AG08396 (cell line): ENCODE measurements at places on chromosomes 4 and X.
A peak's percentile ranks its signal among the peaks of the same experiment; 100 is the strongest.

- DNase-seq = peak; percentile 69
Measured at GRCh38 chr4:7073526-7074390, 5.9 kb upstream of the GRPEL1 start.

DNA sequence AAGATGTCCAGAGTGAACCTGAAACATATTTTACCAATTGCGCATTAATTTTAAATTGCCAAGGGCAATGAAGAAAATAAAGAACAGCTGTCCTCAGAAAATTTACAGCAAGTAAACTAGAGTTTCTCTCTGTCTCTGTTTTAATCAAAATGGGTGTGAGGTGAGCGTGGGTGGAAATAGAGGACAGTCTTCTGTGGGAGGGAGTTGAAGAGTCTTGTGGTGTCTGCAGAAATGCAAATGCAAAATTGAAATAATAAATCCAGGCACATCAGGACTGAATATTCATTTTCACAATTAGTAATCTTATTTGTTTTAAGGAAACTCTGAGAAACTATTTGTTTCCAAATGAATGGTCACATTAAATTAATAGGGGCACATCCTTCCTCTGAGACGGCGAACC lies 192.0 kb downstream of the ARHGAP10 start:
- DNase-seq = no peak

DNA sequence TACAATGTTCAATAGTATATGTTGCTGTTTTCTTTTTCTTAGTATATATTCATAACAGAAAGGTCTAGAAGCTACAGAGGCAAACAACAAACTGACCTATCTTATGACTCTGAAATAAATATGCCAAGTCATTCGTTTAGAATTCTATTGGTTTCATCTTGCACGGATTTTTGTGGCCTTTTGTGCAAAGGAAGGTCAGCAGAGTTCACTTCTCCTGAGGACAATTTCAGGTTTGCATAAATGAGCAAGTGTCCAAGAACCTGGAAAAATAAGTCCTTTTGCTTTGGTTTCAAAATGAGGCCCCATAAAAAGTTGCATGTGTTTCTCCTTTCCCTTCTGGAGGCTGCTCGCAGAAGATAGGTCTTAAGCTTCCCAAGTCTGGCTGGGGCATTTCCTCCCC lies 156.9 kb downstream of the APBB2 start:
- no peak for DNase-seq

- DNase-seq = peak; percentile 66
Measured at GRCh38 chrX:154526901-154527675, 11.1 kb upstream of the FAM3A start.

DNA sequence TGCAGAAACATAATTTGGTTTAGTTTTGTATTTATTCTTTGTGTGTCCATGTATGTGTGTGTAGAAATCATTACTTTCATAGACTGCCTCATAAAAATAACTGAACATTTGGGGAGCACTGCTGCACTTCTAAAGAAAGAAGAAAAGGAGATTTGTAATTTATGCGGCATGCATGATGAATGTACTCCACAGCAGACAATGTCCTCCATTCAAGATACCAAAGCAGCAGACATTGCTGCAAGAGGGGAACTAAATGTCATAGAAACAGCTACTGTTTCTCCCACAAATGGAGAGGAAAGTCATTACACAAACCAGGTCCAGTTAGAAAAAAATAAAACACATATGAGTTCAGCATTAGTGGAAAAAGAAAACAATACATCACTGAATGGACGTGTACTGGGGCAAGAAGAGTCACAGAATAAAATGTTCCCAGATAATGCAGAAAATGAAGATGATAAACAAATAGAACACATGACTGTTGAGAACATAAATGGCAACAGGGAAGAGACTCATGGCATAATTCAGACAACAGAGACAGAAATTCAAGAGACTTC lies 2.6 kb downstream of the DTHD1 start:
- no peak for DNase-seq
